ENCODE measurements at places on chromosomes 16 and 17.

DNA sequence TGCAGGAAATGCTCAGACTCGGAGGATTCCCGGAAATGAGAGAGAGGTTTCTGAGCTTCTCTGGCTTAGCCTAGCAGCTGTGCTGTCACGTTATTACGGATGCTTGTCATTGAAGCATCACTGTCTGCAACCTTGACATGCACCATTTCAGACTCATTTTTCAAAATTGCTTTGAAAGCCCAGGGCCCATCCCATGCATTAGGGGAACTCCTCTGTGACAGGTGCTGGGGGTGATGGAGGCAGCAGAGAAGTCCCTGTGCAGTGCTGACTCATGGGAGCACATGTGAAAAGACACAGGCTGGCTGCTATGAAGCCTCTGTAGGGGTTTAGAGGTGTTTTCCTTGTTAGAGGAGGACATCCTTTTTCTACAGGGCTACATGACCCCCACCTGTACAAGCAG lies 214.0 kb upstream of the MPHOSPH6 start:
- no peak for DNase-seq

GRCh38 chr17:3900646-3901045 lies 7.8 kb upstream of the CAMKK1 start:
- no peak for DNase-seq

DNA sequence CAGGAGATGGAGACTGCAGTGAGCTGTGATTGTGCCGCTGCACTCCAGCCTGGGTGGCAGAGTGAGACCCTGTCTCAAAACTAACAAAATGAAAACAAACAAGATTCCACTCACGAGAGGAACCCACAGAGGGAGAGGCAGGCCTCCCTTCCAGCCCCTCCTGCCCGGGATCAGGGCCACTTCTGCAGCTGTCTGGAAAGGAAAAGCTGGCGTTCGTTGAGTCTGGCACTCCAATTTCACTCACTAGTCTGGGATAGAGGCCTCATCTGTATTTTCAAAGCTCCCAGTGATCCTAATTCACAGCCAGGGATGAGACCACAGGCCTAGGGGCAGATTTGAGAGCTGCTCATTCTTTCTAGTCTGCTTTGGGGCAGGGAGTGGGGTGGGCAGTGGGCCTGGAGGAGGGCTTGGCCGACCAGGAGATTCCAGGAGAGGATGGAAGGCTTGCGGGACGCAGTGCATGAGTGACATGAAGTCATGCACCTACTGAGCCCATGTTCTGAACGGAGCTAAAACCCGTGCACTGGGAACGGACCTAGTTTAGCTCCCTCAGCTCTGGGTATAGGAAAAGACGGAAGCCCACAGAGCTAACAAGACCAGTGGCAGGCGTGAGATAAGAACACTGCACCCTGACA lies 54.0 kb downstream of the COTL1 start:
- DNase-seq, result no peak

- DNase-seq, result no peak
These were observed 37.1 kb upstream of the DOC2B start for GRCh38 chr17:218432-219110.

DNA sequence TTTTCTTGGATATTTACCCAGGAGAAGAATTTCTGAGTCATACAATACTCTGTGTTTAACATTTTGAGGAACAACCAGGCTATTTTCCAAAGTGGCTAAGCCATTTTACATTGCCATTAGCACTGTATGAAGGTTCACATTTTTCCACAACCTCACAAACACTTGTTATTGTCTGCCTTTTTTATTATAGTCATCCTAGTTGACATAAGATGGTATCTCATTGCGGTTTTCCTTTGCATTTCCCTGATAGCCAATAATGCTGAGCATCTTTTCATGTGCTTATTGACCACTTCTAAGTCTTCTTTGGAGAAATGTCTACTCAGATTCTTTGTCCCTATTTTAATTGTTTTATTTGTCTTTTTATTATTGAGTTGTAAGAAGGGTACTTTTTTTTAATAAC lies 107.4 kb upstream of the CES5A start:
- no peak for DNase-seq

- DNase-seq, result no peak
These were observed 9.4 kb upstream of the TOP2A start for GRCh38 chr17:40427002-40427491.

GRCh38 chr17:50523208-50523607 lies 9.3 kb upstream of the EPN3 start:
- DNase-seq, result no peak

- DNase-seq, result no peak
These were observed 6.8 kb downstream of the RAB40C start for GRCh38 chr16:596736-597060.

DNA sequence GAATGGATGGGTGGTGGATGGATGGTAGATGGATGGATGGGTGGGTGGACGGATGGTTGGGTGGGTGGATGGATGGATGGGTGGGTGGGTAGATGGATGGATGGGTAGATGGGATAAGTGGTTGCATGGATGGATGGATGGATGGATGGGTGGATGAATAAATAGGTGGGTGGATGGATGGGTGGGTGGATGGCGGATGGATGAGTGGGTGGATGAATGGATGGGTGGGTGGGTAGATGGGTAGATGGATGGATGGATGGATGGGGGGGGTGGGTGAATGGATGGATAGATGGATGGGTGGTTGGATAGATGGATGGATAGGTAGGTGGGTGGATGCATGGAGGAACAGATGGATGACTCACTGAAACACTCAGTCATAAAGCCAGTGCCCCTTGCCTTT lies 51.0 kb upstream of the FASN start:
- no peak for DNase-seq

DNA sequence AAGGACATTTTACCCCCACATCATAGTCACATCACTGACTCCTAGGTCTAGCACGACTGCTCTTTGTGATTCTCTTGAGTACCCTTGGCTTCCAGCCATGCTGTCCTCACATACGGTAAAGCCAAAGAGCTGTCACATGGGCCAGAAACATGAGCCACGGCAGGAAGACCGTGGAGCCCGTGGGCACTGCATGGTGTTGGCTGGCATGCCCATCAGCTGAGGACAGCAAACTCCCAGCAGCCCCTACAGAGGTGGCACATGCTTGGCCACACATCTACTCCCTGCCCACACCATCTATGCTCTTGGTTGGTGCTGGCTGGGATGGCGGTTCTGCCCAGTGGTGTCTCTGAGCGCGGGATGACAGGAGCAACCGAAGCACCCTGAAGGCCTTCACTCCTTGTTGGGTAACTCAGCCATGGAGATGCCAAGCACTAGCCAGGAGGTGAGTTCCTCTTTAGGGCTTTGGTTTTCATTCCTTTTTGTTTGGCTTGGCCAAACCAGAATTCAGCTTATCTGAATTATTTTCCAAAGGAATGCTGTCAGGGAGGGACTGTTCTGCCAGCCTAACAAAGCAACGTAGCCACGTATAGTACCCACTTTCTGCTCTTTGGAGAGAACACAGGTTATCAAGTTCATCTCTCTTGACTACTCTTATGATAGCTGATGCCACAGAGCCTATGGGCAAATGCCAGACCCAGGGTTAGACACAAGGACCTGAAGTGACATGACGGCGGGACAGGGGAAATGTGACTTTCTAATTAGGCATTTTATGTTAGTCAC lies 10.0 kb downstream of the TNFAIP1 start:
- DNase-seq, result no peak

DNA sequence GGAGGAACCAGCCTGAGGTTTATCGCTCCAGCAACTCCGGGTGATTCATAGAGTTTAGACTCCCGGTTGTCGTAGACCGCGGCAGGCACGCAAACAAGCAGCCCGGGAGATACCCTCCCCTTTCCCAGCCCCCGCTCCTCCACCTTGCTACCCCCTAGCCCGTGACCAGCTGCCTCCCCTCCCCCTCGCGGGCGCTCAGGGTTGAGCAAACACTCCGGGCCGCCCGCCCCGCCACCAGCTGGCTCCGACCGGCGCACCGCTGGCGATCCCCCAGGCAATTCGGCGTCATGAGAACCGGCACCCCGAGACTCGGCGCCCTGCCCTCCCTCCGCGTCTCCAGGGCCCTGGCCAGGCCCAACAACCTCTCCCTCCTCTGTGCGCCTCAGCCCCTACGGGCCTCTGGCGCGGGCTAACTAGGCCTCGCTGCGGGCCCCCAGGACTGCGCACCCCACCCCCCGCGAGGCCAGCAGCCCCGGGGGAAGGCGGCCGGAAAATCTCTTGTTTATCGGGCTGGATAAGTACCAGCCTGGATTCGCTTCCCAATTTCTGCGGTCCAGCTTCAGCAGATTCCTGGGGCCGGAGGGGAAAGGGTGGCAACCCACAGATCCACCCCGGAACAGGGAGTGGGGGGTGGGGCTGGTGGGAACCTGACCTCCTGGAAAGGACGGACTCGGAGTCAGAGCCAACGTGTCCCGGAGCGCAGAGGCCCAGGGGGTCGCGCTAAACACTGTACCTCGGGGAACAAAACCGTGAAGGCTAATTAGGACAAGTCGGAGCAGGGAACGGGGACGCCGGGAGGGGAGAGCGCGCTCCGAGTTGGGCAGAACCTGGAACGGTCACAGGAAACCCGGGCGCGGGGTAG lies 951 bp upstream of the GPRC5C start:
- no peak for DNase-seq

DNA sequence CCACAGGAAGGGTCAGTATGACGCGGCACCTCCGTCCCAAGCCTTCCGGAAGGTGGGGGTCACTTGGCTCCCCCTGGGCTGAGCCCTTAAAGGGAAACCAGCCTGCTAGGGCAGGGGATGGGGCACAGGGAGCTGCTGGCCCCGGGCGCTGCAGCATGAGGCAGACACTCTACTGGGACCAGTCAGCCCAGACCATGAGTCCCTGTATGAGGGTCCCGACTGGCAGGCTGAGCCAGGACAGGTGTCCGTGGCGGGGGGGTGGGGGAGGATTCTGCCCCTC lies 43.4 kb upstream of the ZC3H18 start:
- DNase-seq, result no peak

DNA sequence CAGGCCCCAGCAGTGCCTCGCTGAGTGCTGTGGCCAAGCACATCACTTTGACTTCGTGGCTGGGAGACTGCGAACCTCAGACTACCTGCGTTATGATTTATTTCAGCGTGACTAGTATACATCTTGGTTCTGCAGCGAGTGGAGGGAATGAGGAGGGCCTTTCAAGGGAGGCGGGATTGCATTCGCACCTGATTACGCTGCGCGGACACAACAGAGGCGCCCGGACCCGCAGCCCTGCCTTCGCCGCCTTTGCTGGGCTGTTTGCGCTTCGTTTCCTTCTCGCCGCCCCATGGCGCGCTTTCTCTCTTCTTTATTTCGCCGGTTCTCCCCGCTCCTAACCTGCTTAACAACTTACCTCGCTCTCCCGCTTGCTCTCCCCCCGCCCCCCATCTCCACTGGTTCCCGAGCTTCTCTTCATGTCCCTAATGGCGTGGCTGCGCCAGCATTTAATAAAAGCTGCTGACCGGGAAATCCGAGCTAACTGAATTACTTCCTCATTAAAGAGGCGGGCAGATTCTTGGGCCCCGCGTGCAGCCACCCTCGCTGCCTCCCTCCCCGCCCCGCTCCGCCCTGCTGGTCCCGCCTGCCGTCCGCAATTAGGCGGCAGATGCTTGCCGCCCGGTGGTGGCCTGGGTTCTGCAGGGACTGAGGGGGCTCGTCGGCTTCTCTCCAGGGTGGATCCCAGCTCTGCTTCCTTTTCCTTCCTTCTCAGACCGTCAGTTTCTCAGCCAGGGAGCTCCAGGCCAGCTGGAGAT lies 257.6 kb upstream of the SDK2 start:
- DNase-seq, result no peak

GRCh38 chr16:62213763-62214162 lies 177.5 kb upstream of the CDH8 start:
- no peak for DNase-seq

- no peak for DNase-seq
These were observed 83.4 kb upstream of the GSE1 start for GRCh38 chr16:85529489-85530369.

DNA sequence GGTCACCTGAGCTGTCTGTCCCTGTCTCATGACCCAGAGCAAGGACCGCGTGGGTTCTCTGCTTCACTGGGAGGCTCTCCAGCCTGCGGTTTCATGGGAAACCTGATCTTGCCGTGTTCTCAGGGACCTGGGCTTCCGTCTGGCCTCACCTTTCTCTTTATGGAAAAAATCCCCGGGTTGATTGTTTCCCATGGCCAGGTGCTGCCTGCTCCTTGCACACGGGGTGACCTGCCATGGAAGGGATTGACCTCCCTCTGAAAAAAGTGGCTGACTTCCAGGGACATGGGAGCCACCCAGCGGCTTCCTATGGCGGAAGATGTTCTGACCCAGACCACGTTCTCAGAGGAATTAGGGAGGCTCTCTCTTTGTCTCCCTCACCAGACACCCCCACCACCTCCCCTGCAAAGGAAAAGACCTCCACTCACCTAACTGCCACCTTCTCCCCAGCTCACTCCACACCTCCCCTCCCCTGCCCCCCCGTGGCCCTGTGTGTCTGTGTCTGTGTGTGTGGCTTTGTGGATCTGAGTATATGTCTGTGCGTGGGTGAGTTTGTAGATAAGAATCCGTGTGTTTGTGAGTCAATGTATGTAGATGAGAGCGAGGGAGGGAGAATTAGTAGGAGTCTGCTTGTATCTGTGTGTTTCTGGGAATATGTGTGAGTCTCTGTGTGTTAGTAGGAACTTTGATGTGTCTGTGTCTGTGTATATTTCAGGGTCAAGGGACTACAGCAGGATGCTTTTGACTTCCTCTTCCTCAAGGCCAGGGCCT lies 154.6 kb downstream of the NTN1 start:
- no peak for DNase-seq
